ENCODE measurements at places on chromosomes 3 and 15.

DNA sequence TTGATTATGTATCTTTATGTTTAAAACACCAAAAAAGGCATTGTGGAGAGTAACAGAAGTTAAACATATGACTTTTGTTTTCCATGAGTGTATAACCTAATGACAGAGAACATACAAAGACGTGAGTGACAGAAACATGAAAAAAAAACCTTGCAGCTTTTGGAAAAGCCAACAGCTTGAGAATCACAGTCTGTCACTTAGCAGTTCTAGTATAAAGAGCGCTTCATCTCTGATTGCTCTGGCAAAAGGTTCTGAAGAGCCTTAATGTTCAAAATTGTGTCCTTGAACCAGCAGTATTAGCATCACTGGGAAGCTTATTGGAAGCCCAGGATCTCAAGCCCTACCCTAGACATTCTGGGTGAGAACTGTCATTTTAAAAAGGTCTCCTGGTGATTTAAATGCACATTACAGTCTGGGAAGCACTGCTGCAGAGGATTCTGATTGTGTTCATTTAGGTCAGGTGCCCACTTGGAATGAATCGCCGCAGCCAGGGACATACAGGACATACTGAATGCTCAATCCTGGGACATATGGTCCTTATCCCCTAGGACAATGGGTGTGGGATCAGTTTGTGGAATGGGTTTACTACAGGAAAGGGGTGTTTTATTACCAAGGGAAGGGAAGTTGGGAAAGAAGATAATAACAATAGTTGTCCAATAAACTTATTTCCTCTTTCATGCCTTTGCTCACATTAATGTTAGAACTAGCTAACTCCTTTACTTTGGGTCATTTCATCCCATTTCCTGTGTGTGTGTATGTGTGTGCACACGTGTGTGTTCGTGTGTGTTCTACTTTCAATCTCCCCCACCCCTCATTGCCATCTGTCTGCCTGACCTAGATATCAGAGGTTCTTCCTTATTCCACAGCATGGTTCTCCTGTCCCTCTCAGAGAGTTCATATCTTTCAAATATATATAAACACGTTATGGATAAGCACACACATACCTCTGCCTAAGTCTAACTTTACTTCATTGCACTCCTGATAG is 55.0 kb downstream of the LRRC49 start:
- H3K4me1 ChIP-seq = peaks cover 9% of the 10 kb centered on the region
- no peaks in the 10 kb centered on the region for H3K27me3 ChIP-seq
- H3K36me3 ChIP-seq = no peaks in the 10 kb centered on the region
- no peak overlapping the region for H3K27ac ChIP-seq
- DNase-seq = no peak

DNA sequence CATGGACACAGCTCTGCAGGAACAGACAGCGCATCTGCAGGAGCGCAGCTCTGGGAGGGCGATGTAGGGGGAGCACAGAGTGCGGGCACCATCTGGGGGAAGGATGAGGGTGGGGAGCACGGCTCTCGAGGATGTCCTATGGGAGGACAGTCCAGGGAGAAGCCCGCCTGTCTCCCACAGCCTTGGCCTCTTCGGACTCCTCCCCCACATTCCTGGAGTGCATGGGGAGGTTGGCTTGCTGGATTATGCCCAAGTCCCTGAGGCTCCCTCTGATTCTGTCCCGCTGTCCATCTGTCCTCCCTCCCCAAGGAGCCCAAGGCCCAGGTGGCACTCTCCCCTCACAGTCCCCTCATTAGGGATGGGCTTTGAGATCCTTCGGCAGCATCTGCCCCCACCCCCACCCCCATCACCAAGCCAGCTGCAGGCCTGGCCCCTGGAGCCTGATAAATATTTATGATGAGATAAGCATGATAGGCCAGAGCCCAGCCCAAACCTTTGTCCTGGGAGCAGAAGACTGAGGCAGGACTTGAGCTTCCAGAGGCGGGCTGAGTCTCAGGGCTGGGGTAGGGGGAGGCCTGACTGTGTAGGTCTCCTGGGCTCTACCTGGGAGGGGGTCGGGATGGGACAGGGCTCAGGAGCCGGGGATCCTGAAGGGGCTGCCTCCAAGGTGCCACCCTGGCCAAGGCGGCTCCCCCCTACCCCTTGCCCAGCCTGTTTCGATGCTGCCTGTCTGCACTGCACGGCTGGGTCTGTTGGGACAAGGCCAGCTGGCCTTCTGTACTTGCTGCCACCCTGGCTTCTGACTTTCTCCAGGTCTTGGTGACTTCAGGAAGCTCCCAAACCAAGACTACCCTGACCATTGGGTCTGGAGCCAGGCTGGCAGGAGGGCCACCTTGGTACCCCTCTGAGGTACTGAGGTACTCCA is 28.6 kb upstream of the SEMA3F start:
- H3K36me3 ChIP-seq = no peaks in the 10 kb centered on the region
- no peak for DNase-seq
- no peaks in the 10 kb centered on the region for H3K4me1 ChIP-seq
- H3K27ac ChIP-seq = no peak overlapping the region

DNA sequence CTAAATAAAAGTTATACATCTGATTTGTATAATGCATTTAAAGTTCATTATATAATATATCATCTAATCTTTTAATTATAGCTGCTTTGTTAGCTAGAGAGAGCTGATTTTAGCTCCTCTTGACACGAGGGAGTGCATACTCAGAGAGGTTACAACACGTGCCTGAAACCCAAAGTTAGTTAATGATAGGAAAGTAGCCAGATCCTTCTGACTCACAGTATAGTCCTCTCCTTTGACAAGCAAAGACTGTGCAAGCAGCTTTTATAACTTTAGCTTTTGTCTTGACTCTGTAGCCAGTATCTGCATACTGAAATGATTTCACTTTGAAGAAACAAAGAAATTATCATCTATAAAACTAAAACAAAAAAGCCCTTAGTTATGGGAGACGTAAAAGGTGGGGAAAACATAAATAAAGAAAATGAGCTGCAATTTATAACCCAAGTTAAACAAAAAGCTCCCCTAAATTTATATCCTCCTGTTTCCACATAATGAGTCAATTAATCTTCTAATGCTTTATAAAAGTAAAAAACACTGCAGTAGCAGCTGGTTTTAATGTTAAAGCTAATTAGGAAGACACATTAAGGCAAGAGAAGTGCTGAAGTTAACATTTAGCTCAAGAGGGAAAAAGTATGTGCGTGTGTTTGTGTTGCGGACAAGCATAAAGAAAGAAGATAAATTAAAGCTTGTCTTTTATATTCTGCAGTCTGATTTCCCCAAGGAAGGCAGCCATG is 13.1 kb downstream of the GABRR3 start:
- no peaks in the 10 kb centered on the region for H3K4me1 ChIP-seq
- no peaks in the 10 kb centered on the region for H3K36me3 ChIP-seq

DNA sequence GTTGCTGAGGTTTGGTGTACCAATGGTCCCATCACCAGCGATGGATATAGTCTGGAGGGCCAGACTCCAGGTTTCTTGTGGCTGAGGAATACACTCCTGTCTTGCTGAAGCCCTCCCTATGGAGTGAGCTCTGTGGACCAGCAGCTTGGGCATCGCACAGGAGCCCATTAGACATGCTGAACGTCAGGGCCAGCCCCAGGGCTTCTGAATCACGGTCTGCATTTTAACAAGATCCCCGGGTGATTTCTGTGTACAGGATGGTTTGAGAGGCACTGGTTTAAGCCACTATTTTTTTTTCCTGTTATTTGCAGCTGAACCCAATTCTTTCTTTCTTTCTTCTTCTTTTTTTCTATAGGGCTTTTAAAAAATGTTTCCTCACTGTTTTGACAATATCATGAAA is 69.5 kb upstream of the XCR1 start:
- no peak for DNase-seq
- no peak overlapping the region for H3K4me3 ChIP-seq
- H3K27me3 ChIP-seq = no peaks in the 10 kb centered on the region
- no peak overlapping the region for H3K27ac ChIP-seq
- H3K36me3 ChIP-seq = no peaks in the 10 kb centered on the region

DNA sequence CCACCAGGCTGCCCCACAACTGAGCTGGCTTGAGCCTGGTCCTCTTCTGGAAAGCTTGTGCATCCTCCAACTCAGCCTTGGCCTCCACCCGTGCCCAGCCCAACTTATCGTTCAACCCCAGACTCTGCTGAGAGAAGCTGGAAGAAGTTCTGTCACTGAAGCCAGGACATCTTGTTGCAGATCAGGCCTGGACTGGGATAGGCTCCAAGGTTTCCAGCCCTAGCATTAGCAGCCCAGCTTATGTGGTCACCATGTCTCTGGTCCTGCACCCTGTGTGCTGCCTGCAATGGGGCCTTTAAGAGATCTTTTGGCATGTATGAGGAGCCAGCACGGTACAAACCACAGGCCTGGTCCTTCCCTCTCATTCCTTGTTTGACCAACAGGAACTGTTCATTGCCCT is 15.2 kb upstream of the CAMP start:
- H3K27ac ChIP-seq = no peak overlapping the region
- H3K36me3 ChIP-seq = no peaks in the 10 kb centered on the region
- H3K4me1 ChIP-seq = no peaks in the 10 kb centered on the region
- DNase-seq = no peak

DNA sequence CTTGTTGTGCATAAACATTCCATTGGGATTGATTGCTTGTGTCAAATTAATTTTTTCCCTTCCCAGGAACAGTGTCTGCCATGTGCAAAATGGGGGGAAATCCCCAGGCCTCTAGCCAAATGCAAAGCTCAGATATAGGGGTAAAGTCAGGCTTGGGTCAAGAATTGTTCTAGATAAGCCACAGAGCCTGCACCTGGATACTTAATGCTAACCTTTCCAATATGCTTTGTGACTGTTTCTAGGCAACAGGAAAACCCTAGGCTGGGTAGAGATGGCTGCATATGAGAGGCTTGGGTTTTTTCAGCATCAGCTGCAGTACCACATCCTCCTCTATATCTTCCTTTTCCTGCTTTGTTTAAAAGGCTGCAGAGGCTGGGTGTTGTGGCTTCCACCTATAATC is 61.9 kb upstream of the ROPN1 start:
- H3K36me3 ChIP-seq = no peaks in the 10 kb centered on the region
- H3K27ac ChIP-seq = no peak overlapping the region
- no peak for DNase-seq
- H3K4me1 ChIP-seq = no peaks in the 10 kb centered on the region

GRCh38 chr15:96333131-96334016 is 2.9 kb downstream of the NR2F2 start:
- peaks cover 19% of the 10 kb centered on the region for H3K36me3 ChIP-seq
- H3K27me3 ChIP-seq = no peaks in the 10 kb centered on the region
- peaks cover 59% of the 10 kb centered on the region for H3K4me1 ChIP-seq
- DNase-seq = no peak

- no peaks in the 10 kb centered on the region for H3K36me3 ChIP-seq
- H3K4me1 ChIP-seq = no peaks in the 10 kb centered on the region
- no peak overlapping the region for H3K4me3 ChIP-seq
- no peak overlapping the region for H3K27ac ChIP-seq
- no peaks in the 10 kb centered on the region for H3K27me3 ChIP-seq
- DNase-seq = no peak
Observed at GRCh38 chr15:32936976-32937375, 219.2 kb downstream of the GREM1 start.

- H3K4me3 ChIP-seq = no peak overlapping the region
- H3K27me3 ChIP-seq = peaks cover 72% of the 10 kb centered on the region
- no peaks in the 10 kb centered on the region for H3K36me3 ChIP-seq
- H3K27ac ChIP-seq = no peak overlapping the region
Observed at GRCh38 chr15:59924096-59924495, 80.0 kb upstream of the FOXB1 start.

- no peaks in the 10 kb centered on the region for H3K27me3 ChIP-seq
- H3K36me3 ChIP-seq = peaks cover 58% of the 10 kb centered on the region
- no peak for DNase-seq
- H3K27ac ChIP-seq = no peak overlapping the region
Observed at GRCh38 chr3:42635111-42635510, 18.4 kb upstream of the ZBTB47 start.

GRCh38 chr3:3149560-3149959 is 22.8 kb downstream of the TRNT1 start:
- no peaks in the 10 kb centered on the region for H3K4me1 ChIP-seq
- peaks cover 57% of the 10 kb centered on the region for H3K36me3 ChIP-seq
- no peak overlapping the region for H3K27ac ChIP-seq
- H3K27me3 ChIP-seq = no peaks in the 10 kb centered on the region
- DNase-seq = no peak
- H3K4me3 ChIP-seq = no peak overlapping the region

- H3K27ac ChIP-seq = no peak overlapping the region
- H3K27me3 ChIP-seq = no peaks in the 10 kb centered on the region
- no peak overlapping the region for H3K4me3 ChIP-seq
- H3K36me3 ChIP-seq = no peaks in the 10 kb centered on the region
Observed at GRCh38 chr3:117836296-117836695, 1126.7 kb downstream of the TUSC7 start.

- H3K27me3 ChIP-seq = no peaks in the 10 kb centered on the region
- H3K4me3 ChIP-seq = no peak overlapping the region
- no peak for DNase-seq
Observed at GRCh38 chr15:52154896-52155865, 36.0 kb downstream of the GNB5 start.

DNA sequence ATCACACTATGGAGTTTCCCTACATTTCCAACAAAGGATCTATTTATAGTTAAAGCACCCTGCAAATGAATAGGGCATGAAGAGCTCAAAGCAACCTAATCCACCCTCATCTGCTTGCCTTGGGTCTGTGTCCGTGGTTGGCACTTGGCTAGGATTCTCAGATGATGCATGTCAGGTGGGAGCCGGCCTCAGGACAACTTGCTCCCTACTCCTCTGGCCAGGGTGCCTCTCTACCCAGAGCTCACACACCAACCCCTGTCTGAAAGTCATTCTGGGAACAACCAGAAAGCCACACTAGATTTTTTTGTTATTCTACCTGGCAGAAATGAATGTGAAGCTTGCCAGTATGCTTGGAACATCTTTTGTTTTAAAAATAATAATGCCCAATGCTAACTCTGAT is 13.2 kb downstream of the ARHGEF3 start:
- no peaks in the 10 kb centered on the region for H3K36me3 ChIP-seq
- DNase-seq = no peak
- peaks cover 11% of the 10 kb centered on the region for H3K4me1 ChIP-seq
- no peak overlapping the region for H3K4me3 ChIP-seq

DNA sequence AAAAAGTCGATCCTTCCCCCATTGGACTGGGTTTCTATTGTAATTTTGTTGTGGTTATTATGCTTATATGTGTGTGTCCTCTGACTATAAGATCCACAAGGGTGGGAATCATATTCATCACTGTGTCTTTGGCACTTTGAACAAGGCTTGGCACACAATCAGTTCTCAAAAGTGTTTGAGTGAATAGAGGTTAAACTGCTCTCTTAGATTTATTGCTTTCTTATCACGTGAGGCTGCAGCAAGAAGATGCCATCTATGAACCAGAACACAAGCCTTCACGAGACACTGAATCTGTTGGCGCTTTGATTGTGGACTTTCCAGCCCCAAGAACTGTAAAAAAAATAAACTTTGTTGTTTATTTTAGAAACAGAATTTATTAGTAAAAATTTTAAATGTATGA is 295.0 kb upstream of the MDFIC2 start:
- no peaks in the 10 kb centered on the region for H3K36me3 ChIP-seq
- no peaks in the 10 kb centered on the region for H3K27me3 ChIP-seq
- no peak overlapping the region for H3K27ac ChIP-seq
- H3K4me1 ChIP-seq = no peaks in the 10 kb centered on the region
- H3K4me3 ChIP-seq = no peak overlapping the region
